Right renal cortex interstitium (tissue), 3 donors: ENCODE measurements at places on chromosomes 5 and 9. TPM values are rescaled to one million over a fixed set of nuclear protein-coding genes. Genes with fewer than 3 reads are reported as not detected.

GRCh38 chr5:139392324-139392677 lies 2.6 kb upstream of the MZB1 start:
- no peak for DNase-seq

DNA sequence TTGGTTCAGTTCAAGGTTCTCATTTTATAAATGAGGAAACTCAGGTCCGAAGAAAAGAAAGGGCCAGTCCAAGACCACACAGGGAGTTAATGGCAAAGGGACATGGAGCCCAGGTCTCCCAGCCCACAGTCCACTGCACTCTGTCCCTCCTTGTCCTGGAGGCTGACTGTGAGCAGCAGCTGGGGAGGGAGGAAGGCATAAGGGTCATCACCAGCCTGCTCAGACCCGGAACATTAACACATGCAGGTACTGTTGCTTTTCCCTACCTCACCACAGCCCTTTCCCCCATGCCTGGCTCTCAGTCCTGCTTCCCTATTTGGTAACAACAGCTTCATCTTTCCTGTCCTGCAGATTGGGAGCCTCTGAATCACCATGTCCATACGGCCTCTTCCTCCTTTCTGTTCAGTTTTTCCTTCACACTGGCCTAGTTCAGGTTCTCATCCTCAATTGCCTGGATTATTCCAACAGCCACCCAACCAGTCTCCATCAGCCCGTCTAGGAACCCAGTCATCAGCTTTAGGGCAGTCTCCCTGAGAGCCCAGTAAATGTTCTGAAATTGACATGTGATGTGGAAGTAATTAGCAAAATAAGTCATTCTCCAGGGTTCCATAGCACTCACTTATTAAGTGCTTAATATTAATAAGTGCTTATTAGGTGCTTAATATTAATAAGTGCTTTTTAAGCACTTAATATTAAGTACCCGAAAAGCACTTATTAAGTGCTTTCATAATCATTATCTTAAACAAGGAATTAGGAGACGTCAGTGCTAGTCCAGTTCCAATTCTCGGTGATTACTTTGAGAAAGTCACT lies 4.3 kb downstream of the GPX3 start:
- DNase-seq: no peak

- no peak for DNase-seq
These were observed 100.1 kb upstream of the TNFAIP8 start for GRCh38 chr5:119255571-119256356.

DNA sequence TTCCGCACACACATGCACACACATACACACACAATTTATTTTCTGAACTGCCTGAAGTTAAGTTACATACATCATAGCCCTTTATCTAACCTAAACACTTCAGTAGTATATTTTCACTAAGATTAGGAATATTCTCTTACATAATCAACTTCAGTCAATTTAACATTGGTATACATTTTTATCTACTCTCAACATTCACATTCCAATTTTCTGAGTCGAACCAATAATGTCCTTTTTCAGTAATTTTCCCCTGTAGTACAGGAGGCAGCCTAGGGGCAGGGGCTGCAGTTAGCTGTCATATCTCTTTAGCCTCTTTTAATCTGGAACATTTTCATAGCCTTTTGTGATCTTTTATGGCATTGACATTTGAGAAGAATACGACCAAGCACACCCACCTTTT lies 150.1 kb downstream of the DAB2IP start:
- no peak for DNase-seq

GRCh38 chr9:99748266-99748665 lies 73.4 kb upstream of the NR4A3 start:
- DNase-seq: no peak

TMEM252 gene
- 6.4 TPM for polyA plus RNA-seq

GRCh38 chr5:155605920-155606319 lies 592.4 kb downstream of the KIF4B start:
- no peak for DNase-seq

GRCh38 chr5:175747539-175748060 lies 89.7 kb downstream of the HRH2 start:
- DNase-seq: no peak

GRCh38 chr5:152264645-152265254 lies 140.3 kb downstream of the NMUR2 start:
- DNase-seq: no peak

ARL14EPL gene
- polyA plus RNA-seq: not detected

GABRA1 gene
- polyA plus RNA-seq: not detected

- no peak for DNase-seq
These were observed 22.8 kb downstream of the CCDC69 start for GRCh38 chr5:151200913-151201595.

DNA sequence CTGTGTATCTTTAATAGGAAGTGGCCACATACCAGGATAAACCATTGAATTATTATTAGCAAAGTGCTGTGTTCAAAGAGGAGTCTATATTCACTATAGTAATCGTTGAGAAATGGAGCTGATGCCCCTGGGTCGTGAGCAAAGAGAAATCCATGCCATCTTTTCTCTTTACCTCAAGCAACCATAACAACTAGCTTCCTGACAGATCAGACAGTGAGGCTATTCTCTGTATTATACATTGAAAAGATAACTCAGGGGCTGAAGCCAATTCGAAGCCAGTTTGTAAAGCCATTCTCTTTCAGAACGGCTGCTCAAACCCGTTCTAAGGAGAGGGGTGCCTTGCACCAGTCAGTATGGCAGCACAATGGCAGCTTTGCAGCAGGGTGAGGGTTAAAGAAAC lies 680.6 kb downstream of the SEMA5A start:
- DNase-seq: no peak

CER1 gene
- 0.29 TPM for polyA plus RNA-seq

- DNase-seq: no peak
These were observed 238.0 kb downstream of the HSPA4 start for GRCh38 chr5:133289686-133290367.

DNA sequence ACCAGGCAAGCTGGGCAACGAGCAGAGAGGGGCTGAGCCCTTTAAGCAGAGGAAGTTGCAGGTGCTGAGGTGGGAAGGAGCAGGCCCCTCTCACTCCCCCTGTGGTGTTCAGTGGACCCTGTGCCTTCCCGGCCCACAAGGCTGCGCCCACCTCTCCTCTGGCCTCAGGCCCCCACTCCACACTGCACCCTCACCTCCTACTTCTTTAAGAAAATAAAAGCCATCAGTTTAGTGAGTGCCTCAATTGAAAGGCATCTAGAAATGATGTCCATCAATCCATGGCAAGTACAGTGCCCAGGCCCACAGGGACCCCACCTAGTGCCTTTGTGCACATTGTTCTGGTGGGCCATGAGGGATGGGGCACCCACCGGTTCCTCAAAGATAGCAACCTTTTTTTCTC lies 158.0 kb downstream of the PAX5 start:
- no peak for DNase-seq

DNA sequence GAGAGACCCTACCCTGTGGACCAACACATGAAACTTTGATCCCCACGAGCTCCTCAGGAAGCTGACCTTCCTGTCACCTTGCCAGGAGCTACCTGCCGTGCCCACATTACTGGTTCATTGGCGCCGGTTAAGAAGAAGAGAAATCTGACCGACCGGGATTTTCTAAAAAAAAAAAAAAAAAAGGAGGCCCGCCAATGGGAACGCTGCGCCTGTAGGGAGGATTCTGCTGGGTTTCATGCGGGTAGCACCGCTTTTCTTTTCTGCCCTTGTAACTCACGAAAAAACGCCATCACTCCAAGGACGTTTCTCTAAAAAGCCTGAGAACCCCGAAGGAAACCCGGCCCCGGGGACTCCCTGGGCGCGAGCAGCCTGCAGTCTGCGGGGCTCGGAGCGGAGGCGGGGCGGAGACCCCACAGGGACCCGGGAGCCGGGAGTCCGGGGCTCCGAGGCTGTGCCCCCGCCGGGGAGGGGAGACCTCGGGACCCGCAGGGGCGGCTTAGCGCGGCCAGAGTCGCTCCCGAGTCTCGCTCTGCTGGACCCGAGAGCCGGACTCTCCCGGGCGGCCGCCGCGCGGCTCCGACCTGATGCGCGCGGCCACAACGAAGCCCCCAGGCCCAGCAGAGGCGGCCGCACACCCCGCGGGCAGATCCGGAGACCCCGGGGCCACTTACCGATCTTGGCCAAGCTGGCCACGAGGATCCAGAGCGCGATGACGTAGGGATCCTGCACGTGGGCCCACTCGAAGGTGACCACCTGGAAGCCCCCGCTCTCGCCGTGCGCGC lies 617 bp downstream of the SLC9A3 start:
- DNase-seq: no peak

ETF1 gene
- 82.8 TPM for polyA plus RNA-seq
